ENCODE measurements at places on chromosomes 11 and 22. TPM values are rescaled to one million over a fixed set of nuclear protein-coding genes. Genes with fewer than 3 reads are reported as not detected.
A peak's percentile ranks its signal among the peaks of the same experiment; 100 is the strongest.

DNA sequence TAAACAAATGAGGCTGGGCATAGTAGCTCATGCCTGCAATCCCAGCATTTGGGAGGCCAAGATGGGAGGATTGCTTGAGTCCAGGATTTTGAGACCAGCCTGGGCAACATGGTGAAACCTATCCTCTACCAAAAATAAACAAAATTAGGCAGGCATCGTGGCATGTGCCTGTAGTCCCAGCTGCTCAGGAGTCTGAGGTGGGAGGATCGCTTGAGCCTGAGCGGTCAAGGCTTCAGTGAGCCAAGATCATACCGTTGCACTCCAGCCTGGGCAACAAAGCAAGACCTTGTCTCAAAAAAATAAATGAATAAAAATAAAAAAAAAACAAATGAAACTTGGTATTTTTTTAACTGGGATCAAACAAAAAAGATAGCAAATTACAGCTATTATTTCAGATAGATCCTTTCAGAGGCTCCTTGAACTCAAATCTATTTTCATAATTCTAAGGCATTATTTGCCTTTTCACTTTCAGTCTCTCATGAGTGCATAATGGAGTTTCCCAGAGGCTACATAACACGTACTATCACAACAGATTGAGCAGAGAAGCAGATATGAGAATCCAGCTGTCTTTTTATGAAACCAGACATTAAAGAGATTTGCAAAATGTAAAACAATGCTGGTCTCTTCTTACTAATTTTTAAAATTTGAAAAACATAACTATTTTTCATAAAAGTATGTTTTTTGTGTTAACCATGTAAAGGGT, 23.1 kb downstream of the DDIAS start:
- no peak for DNase-seq
- H3K27me3 ChIP-seq = no peaks in the 10 kb centered on the region
- H3K27ac ChIP-seq = no peak overlapping the region
- no peaks in the 10 kb centered on the region for H3K4me1 ChIP-seq
- no peak overlapping the region for H3K4me3 ChIP-seq

GRCh38 chr22:41620589-41621098, at the start of gene DESI1:
TSS of gene DESI1 (minus strand) at chr22:41621043. CDS start at chr22:41620839, 204 bp downstream.
- H3K27me3 ChIP-seq = no peaks in the 10 kb centered on the region
- H3K4me1 ChIP-seq = peaks cover 19% of the 10 kb centered on the region
- DNase-seq = peak; percentile 55
- peak within 1 kb of the TSS; percentile 92 for H3K4me3 ChIP-seq
- peak within 1 kb of the TSS; percentile 98 for H3K27ac ChIP-seq
- peaks cover 21% of the 10 kb centered on the region for H3K36me3 ChIP-seq

- 0 out of 2 replicates have a peak, but pooled peaks cover 7% of the 10 kb centered on the region for H3K27me3 ChIP-seq
- no peak overlapping the region for H3K4me3 ChIP-seq
- peak overlapping the region; percentile 23 for H3K27ac ChIP-seq
- peaks cover 11% of the 10 kb centered on the region for H3K4me1 ChIP-seq
- DNase-seq = peak; percentile 93
- no peaks in the 10 kb centered on the region for H3K36me3 ChIP-seq
Observed at GRCh38 chr22:26610072-26610958, 7.5 kb downstream of the CRYBB1 start.

DNA sequence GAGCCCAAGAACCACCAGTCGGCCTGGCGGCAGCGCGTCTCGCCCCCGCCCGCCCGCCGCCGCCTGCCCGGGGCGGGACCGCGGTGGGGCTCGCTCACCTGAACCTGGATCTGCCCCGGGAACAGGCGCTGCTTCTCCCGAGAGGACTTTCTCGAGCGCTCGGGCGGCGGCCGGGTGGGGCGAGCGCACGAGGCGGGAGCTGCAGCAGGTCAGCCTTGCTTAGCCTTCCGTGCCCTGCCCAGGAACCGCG, 133 bp downstream of the MYH9 start:
- no peaks in the 10 kb centered on the region for H3K36me3 ChIP-seq
- peak overlapping the region; percentile 91 for H3K4me3 ChIP-seq
- no peak for DNase-seq
- peaks cover 31% of the 10 kb centered on the region for H3K4me1 ChIP-seq
- peak overlapping the region; percentile 82 for H3K27ac ChIP-seq
- no peaks in the 10 kb centered on the region for H3K27me3 ChIP-seq

GRCh38 chr22:23204541-23205157, 24.3 kb downstream of the BCR start:
- no peak overlapping the region for H3K4me3 ChIP-seq
- peak; percentile 51 for DNase-seq
- H3K27ac ChIP-seq = peak overlapping the region; percentile 53
- H3K4me1 ChIP-seq = peaks cover 24% of the 10 kb centered on the region

DNA sequence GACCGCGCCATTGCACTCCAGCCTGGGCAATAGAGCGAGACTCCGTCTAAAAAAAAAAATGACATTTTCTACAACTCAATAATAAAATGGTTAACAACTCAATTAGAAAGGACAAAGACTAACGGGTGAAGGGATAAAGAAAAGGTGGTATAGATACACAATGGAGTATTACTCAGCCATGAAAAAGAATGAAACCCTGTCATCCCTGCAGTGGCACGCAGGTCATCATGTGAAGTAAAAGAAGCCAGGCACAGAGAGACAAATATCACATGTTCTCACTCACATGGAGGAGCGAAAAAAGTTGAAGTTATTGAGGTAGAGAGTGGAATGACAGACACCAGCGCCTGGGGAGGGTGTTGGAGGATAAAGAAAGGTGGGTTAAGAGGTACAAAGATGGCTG, 39.0 kb downstream of the WNT7B start:
- H3K4me1 ChIP-seq = peaks cover 8% of the 10 kb centered on the region
- H3K27me3 ChIP-seq = no peaks in the 10 kb centered on the region
- no peak for DNase-seq
- H3K4me3 ChIP-seq = no peak overlapping the region
- no peak overlapping the region for H3K27ac ChIP-seq

DNA sequence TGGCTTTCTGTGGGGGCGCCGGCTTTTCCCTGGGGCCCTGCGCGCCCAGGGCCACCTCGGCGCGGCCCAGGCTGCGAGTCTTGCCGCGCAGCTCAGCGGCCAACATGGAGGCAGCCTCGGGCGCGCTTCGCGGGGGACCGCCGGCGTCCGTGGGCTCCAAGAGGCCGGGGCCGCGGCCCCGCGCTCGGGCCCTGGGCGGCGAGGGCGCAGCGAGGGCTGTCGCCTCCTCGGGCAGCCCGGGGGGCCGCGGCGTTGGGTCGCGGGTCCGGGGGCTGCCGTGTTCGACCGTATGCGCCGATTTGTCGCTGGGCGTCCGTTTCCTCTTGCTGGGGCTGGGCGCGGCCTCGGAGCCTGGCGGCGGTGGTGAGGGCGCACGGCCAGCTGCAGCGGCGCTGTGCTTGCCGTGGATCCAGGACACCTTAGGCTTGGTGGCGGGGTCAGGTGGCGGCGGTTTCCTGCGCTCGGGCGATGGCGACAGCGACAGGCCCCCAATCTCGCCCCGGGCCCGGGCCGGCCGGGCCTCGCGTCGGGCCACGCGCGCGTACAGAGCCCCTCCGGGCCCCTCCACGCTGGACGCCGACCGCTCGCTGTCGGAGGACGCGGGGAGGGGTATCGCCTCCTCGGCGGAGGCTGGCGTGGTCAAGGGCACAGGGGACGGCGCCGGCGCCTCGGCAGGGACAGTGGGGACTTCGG, 11.9 kb downstream of the SCARF2 start:
- no peak for DNase-seq
- no peaks in the 10 kb centered on the region for H3K27me3 ChIP-seq
- H3K36me3 ChIP-seq = peaks cover 8% of the 10 kb centered on the region
- H3K4me3 ChIP-seq = no peak overlapping the region
- H3K27ac ChIP-seq = no peak overlapping the region

GRCh38 chr11:13271060-13271693, 6.4 kb upstream of the BMAL1 start:
- H3K27ac ChIP-seq = no peak overlapping the region
- no peak overlapping the region for H3K4me3 ChIP-seq
- H3K4me1 ChIP-seq = peaks cover 18% of the 10 kb centered on the region
- no peaks in the 10 kb centered on the region for H3K36me3 ChIP-seq

Gene OR5P2
- total RNA-seq = not detected

Gene CFAP300
- total RNA-seq = 7.3 TPM

Gene SAA1
- total RNA-seq = not detected

DNA sequence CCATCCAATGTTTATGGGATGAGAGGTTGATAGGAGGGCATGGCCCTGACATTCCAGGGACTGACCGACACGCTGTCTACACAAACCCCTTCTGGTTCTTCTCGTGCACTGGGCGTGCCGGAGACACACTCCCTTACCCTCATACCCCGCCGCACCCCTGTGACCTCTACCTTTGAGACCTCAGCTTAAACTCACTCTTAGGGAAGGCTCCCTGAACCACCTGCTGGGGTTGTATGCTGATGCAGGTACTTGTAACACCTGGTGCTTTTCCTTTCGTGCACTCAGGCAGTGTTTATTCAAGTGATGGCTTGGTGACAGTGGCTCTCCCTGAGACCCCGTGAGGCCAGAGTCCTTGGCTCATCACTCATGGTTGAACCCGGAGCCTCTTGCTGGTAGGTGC, 12.0 kb downstream of the PPARA start:
- peaks cover 15% of the 10 kb centered on the region for H3K36me3 ChIP-seq
- DNase-seq = no peak
- no peaks in the 10 kb centered on the region for H3K27me3 ChIP-seq
- no peak overlapping the region for H3K27ac ChIP-seq
- no peak overlapping the region for H3K4me3 ChIP-seq

Gene SSTR3
- not detected for total RNA-seq

DNA sequence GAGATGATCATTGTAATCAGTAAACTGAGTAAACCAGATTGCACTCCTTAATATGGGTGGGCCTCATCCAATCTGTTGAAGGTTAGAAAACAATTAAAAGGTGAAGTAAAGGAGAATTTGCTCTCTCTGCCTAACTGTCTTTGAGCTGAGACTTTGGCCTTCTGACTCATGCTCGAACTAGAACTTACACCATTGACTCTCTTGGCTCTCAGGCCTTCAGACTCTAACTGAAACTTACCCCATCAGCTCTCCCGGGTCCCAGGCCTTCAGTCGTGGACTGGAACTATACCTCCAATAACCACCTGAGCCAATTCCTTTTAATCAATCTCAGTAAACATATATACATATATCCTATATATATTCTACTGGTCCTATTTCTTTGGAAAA, 34.0 kb downstream of the LGR4 start:
- no peaks in the 10 kb centered on the region for H3K36me3 ChIP-seq
- H3K27me3 ChIP-seq = no peaks in the 10 kb centered on the region
- no peak overlapping the region for H3K27ac ChIP-seq
- H3K4me1 ChIP-seq = peaks cover 16% of the 10 kb centered on the region

DNA sequence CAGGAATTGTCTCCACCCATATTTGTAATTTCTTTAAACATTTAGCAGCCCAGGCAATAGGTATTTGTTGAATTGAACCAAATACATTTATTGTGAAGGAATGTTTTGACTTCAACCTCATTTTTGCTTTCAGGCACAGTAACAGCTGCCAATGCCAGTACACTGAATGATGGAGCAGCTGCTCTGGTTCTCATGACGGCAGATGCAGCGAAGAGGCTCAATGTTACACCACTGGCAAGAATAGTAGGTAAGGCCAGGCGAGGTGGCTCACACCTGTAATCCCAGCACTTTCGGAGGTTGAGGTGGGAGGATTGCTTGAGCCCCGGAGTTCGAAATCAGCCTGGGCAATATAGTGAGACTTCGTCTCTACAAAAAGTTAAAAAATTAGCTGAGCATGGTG, 20.9 kb downstream of the ACAT1 start:
- 0 out of 2 replicates have a peak, but pooled peaks cover 4% of the 10 kb centered on the region for H3K4me1 ChIP-seq
- H3K27ac ChIP-seq = no peak overlapping the region
- H3K36me3 ChIP-seq = peaks cover 67% of the 10 kb centered on the region
- DNase-seq = no peak

Gene APOA5
- total RNA-seq = not detected

Data from GM23248 (cell line).